ENCODE measurements at places on chromosomes 11 and 22.

DNA sequence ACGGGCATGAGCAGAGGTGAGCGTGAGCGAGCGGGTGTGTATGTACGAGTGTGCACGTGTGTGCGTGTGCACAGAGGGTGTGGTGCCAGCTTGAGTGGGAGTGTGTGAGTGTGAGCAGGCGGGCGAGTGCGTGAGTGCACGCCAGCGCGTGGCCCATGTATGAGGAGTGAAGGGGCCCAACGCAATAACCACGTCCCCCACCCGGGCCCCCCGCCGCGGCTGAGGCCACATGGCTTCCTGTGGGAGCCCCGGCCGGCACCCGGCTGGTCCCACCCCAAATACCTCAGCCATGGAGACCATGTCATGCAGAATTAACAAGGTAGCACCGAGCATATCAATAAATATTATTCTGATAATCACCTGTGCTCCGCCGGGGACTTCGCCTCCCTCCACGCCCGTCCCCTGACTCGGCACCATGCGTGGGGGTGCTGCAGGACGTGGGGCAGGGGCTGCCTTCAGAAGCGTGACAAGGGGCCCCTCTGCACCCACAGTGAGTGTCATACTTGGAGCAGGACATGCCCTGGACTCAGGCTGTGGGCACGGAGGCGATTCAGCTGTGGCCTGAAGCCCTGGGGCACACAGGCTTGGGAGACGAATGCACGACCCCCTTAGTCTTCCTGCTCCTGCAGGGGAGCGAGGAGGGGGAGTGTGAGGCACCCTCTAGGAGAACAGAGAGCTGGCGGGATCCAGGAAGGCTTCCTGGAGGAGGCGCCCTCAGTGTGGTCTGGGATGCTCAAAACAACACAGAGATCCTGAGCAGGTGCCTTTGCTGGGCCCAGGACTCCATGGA lies 5.6 kb upstream of the TRABD start:
- no peak for DNase-seq

GRCh38 chr11:131137046-131137445 lies 220.8 kb upstream of the SNX19 start:
- no peak for DNase-seq

DNA sequence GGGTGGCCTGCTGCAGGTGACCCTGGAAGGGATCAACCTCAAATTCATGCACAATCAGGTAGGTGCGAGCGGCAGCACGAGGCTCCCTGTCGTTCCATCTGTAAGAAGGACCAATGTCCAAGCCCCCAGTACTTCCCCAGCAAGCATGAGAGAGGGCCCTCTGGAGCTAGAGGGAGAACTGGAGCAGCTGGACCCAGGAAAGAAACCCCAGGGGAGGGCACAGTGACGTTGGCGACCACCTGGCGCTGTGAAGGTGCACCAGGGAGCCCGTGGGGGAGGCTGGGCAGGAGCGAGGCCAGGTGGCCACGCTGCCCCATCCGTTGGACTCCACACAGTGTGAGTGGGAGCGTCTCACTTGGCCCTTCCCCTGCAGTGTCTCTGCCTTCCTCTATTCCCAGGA lies 28.0 kb downstream of the MYBPC3 start:
- no peak for DNase-seq

DNA sequence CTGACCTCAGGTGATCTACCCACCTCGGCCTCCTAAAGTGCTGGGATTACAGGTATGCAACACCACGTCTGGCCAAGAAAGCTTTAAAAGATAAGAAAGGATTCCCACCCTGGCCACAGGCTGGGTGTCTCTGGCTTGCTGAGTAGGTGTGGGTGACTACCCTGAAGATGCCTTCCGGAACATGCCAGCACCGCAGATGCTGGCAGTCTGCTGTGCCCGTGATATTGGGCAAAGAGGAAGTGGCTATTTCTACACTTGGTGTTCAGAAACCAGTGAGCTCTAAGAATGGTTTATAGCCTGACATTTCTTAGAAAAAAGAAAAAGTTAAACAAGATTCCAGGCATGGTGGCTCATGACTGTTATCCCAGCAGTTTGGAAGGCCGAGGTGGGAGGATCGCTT lies 6.1 kb downstream of the MRPL11 start:
- DNase-seq = no peak

- DNase-seq = no peak
Measured at GRCh38 chr22:30433227-30433626, 7.7 kb downstream of the MTFP1 start.

- no peak for DNase-seq
Measured at GRCh38 chr22:49042066-49042465, 785.6 kb downstream of the BRD1 start.

DNA sequence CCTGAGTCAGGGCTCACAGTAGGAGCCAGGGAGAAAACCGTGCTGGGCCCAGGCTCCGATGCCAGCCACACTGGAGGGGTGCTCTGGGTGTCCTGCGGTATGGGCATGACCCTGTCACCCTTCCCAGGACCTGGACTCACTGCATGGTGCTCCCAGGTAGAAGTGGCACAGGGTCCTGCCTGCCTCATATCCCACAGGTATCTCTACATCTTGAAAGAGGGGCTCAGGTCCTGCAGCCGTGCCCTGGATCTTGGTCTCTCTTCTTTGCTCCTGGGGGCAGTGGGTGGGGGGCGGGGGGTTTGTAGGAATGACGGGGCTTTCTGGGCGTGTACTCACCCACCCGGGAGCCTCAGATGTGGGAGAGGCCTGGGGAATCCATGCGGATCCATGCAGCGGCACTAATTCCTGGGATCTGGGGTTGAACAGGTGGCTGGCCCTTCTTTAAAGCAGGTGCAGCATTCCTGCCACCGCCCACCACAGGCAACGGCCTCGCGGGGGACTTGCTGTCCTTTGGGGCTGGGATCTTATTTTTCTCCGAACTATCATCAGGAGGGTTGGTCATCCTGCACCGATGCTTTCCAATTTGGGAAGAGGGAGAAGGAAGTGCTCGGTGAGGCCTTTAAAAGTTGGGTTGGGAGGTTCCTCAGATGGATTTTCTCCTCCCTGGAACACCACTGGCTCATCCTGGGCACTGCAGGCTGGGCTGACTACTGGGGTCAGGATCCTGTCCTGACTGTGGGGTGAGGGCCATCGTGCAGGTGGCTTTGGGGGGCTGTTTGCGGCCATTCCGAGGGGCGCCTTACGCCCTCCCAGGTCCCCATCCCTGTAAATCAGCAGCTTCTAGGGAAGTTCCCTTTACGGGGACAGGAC lies 886.4 kb downstream of the BRD1 start:
- no peak for DNase-seq

DNA sequence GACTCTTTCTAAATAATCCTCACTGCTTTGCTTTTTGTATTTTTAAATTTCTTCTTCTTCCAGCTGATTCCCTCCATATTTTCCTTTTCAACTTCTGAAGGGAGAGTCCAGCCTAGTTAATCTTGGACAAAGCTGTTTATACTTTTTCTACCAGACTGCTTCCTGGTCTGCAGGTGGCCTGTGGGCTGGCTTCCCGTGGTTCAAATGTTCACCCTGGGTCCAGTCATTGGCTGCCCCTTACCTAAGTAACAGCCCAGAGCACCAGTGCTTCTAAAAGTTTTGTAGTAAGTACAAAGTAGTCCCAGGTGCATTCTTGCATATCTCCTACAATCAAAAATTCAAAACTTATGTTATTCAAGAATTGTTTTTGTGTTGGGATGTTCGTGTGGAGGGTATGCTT lies 19.1 kb downstream of the ZNF143 start:
- no peak for DNase-seq

- DNase-seq = no peak
Measured at GRCh38 chr11:59151761-59152160, 9.1 kb downstream of the FAM111A start.

DNA sequence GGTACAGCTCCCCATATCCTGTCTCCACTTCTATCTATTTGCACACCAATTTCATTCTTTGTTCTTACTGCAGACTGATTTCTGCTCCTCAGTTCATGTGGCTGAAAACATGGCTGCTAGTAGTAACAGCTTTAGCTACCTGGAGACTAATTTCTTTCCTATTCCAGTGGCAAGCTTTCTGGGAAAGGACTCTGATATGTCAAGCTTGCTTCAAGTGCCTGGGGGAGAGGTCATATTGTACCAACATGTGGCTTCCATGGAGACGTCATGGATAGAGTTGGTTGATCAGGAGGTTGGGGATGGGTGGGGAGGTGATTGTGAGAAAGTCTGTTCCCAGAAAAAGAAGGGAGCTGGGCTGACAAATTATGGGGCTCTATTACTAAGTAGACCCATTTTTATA lies 44.9 kb downstream of the ADM start:
- no peak for DNase-seq

DNA sequence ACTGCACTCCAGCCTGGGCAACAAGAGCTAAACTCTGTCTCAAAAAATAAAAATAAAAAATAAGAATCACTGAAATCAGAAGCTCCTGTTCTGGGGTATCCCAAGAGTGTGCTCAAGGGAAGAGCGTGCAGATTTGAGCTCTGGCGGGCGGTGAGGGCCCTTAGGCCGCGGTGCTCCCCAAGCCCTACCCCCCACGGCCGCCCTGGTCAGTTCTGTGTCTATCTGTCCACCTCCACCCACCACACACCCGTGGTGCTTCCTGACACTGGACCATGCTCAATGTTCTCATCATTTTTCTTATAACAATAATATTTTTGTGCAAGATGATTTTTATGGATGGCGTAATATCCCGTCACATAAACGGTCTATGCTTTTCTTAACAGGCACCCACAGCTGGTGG lies 71.1 kb downstream of the RTL6 start:
- no peak for DNase-seq

GRCh38 chr11:77340501-77340900 lies 39.0 kb upstream of the GDPD4 start:
- DNase-seq = no peak

DNA sequence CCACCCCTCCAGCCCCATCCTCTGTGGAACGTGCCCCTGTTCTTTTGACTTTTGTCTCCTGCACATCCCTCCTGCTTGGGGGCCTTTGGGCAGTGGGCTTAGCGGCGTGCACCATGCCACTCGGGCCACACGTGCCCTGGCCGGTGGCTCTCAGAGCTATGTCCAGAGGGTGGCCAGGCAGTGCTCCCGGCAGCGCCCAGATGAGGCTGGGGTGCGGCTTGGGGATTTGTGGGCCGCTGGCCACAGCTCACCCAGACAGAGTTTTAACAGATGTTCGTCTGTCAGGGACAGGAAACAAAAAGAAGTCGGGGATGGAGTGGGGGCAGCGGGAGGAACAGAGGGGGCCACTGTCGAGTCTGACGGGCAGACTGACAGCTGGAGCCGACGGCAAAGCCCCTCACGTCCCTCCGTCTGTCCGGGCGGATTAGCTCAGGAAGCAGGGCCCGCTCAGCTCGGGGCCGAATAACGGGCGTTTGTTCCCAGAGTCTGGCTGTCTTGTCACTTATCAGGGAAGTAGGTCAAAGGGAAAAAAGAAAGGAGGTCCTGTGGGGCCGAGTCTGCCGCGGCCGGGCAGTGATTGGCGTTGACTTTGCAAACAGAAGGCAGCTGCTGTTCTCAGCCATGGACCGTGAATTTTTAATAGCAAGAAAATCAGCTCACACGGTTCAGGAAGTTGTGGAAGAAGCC lies 61.6 kb downstream of the LRP5 start:
- no peak for DNase-seq

DNA sequence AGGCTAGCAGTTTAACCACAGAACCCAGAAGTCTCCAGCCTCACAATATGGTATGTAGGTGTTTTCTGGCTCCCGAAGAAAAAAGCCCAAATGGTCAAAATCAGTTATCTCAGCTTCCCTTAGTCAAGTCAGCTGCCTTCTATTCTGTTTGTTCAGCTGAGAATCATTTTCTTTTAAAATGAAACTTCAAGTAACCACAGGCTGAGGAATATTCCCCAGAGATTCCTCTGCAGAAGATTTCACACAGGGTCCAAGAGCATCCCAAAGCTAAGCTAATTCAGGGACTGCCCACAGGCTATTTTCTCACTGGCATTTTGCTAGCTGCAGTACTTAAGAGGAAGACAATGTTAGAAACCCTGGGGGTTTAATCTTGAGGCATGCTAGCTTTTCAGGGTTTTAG lies 977.0 kb upstream of the CHORDC1 start:
- DNase-seq = no peak

DNA sequence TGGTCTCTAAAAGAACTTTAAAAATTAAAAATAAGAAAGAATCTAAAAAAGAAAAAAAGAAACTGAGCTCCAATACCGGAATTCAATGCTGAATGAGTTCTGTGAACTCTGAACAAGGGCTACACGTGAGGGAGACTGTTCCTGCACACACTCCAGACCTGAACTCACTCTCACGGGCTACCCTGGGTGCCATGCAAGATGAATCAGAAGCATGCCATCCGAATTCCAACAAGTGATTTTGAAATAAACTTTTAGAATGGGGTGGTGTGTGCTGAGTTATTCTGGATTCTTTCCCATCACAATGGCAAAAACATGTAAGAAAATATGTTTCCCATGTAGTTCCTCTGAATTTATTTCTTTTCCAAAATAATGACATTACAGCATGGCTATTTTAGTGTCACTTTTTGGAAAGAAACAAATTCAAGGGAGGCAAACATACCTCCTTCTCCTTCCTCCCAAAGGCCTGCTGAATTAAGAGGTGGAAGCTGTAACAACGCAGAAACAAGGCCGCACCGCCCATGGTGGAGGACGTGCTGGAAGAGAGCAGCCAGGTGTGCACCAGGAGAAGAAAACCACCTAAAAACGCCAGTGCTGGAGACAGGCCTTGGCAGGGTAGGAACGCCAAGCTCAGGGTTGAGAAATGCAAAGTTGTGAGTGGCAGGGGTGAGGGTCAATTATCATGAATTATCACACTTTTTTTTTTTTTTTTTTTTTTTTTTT lies 63.2 kb upstream of the ARFGAP3 start:
- no peak for DNase-seq

DNA sequence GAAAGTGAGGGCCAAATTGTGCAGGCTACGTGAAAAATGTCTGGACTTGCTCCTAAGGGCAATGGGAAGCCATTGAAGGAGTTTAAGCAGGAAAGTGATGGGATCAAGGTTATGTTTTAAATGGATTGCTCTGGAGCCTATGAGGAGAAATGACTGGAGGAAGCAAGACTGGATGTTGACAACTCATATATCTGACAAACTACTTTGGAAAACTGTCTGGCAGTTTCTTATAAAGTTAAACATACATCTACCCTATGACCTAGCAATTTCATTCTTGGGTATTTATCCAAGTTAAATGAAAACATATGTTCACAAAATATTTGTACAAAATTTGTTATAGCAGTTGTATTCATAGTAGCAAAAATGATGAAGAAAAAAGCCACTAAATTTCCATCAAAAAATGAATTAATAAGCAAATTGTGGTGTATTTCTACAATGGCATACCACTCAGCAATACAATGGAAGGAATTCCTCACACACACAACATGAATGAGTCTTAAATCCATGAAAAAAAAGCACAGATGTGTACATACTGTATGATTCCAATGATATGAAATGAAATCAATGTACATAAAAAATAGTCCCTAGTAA lies 24.1 kb downstream of the FZD4 start:
- DNase-seq = no peak

- no peak for DNase-seq
Measured at GRCh38 chr11:42827845-42828244, 484.0 kb upstream of the API5 start.
